CD8-positive, alpha-beta T cell (primary cell): ENCODE measurements at places on chromosomes 12 and 14.

DNA sequence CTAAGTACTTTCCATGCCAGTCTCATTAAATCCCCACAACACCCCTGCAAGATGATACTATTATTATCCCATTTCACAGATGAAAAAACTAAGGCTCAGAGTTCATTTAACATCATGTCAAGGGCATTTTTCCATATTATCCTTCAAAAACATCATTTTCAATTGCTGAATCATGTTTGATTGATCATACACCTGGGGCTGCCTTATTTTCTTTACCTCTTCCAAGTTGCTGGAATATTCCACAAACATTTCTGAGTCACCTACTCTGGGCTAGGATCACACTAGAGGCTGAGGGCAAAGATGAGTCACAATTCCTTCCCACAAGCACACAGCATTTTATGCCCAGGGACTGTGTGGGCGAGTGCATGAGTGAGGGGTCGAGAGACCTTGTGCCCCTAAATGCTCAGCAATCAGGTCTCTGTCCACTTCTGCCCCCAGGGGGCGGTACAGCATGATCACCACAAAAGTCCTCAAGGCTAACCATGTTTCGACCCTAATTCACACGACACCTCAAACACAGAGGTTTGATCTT lies 14.1 kb upstream of the TMEM119 start:
- peak; percentile 74 for DNase-seq

DNA sequence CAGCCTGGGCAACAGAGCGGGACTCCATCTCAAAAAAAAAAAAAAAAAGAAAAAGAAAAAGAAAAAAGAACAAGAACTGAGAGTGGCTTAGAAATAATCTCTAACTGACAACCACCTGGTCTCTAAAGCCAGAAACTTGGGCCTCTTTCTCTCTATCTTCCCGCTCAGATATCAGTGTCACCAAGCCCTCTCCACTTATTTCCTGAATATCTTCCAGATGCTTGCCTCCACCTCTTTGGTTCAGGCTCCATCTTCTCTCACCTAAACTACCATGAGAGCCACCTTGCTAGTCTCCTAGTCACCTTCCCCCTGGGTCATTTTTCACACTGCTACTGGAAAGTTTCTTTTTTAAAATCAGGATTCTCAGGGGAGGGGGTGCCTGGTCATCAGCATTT lies 1.8 kb upstream of the TM9SF1 start:
- no peak for DNase-seq

DNA sequence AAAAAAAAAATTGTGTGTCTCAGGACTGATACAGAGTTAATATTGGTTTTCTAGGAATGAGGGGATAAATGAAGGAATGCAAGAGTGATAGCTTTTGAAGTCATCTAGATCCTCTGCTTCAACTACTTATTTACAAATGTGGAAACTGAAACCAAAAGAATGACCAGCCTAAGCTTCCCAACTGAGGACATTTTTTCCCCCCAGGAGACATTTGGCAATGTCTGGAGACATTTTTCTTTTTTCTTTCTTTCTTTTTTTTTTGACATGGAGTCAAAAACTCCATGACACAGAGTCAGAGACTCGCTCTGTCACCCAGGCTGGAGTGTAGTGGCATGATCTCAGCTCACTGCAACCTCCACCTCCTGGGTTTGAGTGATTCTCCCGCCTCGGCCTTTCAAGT lies 15.3 kb downstream of the DLK1 start:
- DNase-seq: no peak

GRCh38 chr14:92605274-92605940 lies 91.8 kb downstream of the RIN3 start:
- DNase-seq: no peak

DNA sequence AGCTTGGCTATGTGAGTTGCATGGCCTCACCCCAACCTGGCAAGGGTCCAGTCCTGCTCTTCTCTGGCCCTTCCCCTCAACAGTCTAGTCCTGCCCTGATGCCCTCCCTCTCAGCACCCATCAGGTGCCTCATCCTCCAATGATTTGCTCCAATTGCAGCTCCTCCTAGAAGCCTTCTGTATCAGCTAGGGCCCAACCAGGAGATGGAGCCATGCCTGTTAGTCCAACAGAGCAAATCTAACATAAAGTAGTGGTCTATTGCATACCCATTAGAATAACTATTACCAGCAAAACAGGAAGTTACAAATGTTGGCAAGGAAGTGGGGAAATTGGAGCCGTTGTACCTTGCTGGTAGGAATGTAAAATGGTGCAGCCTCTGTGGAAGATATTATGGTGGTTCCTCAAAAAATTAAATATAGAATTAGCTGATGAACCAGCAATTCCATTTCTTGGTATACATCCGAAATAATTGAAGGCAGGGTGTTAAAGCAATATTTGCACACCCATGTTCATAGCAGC lies 163.5 kb downstream of the VRK1 start:
- DNase-seq: no peak

- no peak for DNase-seq
Measured at GRCh38 chr12:72748971-72749370, 476.8 kb downstream of the TRHDE start.

GRCh38 chr14:20801726-20802125 lies 918 bp downstream of the RNASE1 start:
- no peak for DNase-seq

DNA sequence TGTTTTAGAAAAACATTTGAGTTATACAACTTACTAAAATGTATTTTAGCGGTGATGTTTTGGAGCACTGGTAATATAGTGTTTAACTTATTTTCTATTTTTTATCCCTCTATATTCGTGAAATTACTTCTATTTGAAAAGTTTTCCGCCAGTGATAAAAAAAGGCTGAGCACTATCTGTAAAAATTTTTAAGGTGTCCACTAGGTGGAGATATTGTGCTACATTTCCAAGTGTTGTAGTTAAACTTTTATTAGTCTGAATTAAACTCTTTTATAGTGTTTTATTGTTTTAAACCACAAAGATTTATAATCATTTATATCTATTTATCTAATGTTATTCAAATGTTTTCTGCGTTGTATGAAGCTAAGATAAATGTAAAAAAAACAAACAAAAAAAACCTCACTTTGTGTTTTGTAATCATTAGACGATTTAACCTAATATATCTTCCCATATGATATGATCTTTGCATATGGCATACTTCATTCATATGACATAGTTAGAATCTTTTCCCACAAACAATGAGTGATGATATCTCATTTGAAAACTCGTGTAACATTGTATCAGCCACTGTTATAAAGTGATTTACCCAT lies 11.8 kb downstream of the ALG10B start:
- DNase-seq: no peak

DNA sequence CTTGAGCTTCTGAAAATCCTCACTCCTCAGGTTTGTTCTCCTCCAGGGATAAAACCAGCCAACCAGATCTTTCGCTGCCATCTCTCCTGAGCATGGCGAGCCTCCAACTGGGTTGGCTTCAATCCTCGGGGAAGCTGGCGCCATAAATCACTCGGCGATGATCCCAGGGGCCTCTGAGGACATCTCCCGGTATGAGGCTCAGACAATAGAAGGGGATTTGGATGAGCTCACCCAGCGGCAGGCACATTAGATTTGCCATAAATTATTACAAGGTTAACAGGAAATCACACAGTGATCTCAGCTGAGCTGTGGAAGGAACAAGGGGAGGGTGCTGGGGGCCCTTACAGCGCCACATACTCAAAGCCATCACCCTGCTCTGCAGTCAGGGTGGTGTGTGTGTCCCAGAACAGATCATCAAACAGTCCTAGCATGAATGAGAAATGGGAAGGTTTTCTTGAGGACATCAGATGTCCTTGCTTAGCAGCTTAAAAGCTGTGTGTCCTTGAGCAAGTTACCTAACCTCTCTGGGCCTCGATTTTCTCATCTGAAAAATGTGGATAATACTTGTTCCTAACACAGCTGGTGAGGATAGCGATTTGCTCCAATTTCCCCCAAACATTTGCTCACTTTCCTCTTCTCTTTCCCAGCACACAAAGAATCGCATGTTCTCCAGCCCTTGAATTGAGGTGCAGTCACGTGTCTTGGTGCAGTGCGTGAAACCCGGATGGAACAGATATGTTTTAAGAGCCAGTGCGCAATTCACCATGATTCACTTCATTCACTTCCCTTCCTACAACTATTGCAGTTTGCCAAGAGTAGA lies 142.8 kb downstream of the SCARB1 start:
- DNase-seq: no peak

GRCh38 chr12:79069009-79069408 lies 204.4 kb downstream of the SYT1 start:
- DNase-seq: no peak

- DNase-seq: no peak
Measured at GRCh38 chr14:52850451-52850909, 59.1 kb upstream of the GNPNAT1 start.

DNA sequence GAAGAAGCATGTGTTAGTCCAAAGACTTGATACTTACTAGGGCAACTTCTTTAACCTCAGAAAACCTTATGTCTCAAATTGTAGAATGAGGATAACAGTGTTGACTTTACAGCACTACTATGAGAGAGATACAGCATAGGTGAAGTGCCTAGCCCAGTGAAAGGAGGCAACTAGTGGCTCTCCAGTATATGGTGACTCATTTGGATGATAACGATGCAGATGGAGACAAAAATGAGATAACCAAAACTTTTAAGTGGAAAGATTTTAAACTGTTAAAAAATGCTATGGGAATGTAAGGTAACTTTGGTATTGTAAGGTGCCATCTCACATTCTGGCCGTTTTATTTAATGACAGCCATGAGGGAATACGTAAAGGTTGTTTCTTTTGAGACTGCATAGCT lies 2.7 kb downstream of the PHC1 start:
- no peak for DNase-seq
